Stromal cell of bone marrow (primary cell): ENCODE measurements at places on chromosomes 3 and 15.

DNA sequence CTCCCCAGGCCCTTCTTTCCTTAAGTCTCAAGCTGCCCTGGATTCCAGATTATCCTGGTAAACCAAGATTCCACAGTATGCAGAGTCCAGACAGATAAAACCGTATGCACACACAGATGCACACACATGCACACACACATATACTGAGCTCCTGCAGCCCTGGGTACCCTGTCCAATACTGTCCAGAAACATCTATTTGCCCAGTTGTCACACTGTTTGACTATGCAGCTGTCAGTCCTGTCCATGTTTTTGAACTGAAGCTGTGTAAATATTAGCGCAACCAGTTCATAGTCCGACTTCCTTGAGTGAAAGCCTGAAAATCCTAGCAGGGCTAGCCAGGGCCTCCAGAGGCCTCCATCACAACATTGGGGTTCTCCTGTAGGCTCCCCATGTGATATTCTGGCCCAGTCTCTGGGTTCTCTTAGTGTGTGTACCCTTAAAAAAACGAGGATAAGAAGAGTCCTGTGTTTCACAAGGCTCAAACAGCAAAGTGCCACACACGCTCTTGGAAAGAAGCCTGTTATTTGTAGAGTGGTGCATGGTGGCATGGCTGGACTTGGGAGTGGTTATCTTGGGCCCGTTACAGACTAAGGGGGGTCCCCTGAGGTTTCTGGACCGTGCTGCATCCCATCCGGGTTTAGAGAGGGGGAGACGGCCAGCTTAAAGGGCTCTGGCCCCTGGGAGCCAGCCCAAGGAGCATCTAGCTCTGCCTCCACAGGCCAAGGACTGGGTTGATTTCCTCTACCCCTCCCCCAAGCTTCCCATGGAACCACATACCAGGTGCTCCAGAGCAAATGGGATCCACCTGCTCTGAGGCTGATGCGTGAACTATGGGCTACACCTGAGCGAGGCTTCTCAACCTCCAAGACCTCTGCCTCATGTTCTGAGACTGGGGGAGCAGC is 108.3 kb downstream of the IQSEC1 start:
- DNase-seq = no peak

- no peak for DNase-seq
Observed at GRCh38 chr3:127706312-127706711, 33.6 kb downstream of the ABTB1 start.

DNA sequence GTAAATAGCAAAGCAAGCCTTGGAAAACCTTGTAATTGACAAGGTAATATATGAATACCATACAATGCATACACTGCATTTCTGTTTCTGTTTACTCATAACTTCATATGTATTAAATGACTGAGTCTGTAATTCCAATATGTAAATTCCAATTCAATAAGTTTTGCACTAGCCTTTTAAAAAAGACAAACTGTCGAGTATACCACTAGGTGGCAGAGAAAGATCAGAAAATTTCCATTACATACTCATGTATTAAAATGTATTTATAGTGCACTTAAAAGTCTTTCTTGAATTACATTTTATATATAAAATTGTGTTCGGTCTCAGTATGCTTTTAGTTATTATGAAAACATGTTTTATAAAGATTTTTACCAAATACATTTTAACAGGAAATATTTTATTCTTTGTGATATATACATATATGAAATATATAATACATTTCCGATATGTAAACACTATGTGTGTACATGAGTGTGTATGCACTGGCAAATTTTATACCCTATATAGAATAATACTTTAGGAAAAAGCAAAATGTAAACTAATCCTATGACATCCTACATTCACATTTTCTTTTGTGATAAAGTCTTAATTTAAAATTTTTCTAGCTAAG is 216.8 kb downstream of the VGLL3 start:
- peak; percentile 28 for DNase-seq

DNA sequence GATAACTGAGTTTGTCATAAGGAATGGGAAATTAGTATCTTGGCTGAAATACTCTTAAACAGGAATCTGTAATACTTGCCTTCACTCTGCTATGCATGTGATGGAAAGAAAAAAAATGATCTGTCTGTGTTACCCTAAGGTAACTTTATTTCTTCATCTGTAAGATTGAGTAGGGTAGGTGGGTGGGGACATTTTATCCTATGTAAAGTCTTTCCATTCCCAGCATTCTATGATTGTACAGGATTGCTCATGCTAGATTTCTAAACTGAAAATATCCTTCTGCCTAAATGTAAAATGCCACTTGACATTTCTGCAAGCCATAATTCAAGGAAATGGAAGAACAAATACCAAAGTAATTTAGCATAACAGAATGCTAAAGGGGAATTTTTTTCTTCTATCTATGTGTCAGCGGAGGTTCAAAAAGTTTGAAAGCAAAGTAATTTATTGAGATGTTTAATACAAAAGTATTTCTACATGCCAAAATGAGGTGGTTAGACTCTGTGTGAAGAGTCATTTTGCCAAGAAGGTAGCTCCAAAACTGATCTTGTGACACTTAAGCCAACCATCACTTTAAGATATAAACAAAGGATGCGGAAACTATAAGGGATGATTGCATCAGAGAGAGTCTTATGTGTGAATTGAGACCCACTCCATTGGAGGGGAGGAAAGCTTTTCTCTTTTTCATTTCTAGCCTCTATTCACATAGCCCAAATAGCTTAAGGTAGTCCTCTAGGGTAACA is 46.6 kb upstream of the SERPINI2 start:
- DNase-seq = no peak

DNA sequence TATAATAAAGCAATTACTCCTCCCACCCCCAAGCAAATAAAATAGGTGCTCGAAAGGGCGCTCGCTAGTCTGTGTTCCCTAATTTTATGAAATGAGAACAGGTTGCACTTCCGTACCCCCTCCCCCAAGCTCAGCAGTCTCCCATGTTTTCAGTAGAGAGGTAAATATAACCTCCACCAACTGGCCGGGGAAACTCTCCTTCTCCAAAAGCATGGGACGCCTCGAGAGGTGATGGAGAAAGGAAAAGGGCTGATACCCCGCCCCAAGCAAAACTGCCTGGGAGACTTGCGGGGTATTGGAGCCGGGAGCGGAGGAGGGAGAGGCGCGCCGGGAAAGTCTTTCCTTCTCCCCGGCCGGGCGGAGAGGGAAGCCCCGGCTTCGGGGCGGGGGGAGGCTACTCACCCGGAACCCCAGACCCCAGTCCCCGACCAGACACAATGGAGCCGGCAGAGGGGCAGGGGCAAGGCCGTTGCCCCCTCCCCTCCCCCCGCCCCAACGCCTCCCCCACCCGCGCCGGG is 605 bp downstream of the DCUN1D1 start:
- DNase-seq = no peak

DNA sequence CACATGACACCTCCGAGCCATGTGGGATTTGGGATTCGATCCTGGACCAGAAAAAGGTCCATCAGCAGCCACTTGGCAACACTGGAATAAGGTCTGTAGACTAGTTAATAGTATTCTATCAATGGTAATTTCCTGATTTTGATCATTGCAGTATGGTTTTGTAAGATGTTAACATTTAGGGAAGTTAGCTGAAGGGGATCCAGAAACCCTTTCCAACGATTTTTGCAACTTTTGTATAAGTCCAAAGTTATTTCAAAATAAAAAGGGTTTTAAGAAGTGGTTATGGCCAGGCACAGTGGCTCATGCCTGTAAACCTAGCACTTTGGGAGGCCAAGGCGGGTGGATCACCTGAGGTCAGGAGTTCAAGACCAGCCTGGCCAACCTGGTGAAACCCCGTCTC is 10.2 kb downstream of the BDH1 start:
- no peak for DNase-seq

DNA sequence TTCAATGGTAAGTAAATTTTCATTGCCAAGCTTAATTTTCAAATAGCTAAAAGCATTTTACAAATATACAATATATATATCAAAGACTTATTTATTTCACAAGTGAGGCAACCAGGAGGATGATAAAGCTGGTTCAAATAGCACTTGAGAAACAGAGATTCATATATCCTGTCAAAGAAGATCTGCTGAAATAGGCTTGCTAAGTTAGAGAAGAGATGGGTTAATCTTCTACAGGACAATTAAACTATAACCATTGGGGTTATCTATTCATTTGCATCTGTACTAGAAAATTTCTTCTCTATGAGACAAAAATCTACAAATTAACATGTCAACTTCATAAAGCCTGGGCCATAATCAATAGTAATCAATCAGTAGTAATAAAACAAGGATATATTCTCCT is 637.7 kb upstream of the UBE2E2 start:
- no peak for DNase-seq

DNA sequence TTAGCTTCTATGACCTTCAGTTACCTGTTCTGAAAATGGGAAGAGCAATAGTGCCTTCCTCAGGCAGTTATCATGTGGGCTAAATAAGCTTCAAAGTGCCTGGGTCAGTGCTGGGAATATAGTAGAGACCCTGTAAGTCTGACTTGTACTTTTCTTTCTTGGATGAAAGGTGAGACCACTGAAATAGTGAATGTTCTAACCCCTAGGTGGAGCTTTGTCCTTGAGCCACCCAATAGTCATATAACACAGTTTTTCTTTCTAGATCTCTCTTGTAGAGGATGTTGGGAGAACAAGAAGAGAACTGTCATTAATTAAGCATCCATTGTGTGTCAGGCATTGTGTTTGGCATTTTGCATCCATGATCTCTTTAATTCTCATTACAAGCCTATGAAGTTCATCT is 13.0 kb upstream of the BFSP2 start:
- no peak for DNase-seq

DNA sequence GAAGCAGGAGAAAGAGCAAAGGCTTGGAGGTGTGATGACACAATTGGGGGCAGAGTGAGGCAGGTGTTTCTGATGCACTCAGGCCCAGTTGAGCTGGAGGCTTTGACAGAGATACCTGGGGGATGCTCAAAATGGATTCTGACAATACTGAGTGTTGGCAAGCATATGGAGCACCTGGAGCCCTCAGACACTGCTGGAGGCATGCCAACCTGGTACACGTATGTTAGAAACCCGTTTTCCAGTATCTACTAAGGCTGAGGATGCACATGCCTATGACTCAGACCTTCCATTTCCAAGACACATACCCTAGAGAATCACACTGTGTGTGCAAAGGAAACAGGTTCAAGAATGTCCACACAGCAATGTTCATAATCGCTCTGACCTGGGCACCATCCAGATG is 58.7 kb downstream of the WNT7A start:
- DNase-seq = no peak

- no peak for DNase-seq
Observed at GRCh38 chr15:85625856-85626255, 168.9 kb downstream of the KLHL25 start.

DNA sequence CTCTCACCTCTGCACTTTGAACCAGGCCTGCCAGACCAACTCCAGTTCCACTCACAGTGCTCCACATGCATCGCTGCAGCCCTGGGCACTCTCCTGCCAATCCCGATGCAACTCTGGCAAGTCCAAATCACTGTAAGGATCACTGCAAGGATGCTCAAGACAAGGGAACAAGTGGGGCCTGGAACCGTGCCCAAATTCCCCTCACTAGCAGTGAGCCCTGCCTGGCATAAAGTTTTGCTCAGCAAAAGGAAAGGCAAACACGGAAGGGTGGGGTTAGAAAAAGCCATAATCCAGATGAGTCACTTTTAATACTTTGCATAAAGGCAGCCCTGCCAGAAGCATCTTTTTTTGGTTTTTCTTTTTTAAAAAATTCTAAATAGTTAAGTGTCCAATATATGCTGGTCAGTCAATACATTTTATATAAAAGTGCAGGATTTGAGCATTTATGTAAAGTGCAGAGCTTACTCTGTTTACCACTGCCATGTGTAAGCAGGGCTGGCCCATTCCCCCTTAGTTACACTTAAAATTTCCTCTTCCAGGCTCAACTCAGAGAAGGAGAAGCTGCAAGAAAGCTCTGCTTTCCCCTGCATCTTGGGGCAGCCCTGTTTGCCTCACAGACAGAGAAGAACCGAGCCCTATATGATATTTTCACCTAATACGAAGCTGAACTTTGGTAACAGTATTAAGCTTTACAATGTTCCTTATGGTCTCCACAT is 102.2 kb downstream of the CD47 start:
- DNase-seq = no peak

GRCh38 chr3:33194303-33194702 is 24.3 kb downstream of the SUSD5 start:
- DNase-seq = no peak

DNA sequence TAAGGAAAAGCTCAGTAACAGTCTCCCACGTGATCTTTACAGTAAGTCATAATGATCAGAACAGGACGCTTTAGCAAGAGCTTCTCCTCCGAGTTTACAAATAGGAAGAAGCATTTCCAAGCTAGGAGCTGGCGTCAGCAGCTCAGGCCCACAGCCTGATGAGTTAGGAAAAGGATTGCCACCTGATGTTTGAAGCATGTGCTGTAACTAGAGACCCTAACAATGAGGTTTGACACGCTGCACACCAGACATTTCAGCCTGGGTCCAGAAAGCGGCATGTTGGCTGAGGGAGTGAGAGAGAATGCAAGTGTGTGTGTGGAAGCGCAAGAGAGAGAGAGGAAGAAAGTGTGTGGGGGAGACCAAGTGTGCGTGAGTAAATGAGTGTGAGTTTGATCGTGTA is 47.3 kb downstream of the TLE3 start:
- DNase-seq = no peak

DNA sequence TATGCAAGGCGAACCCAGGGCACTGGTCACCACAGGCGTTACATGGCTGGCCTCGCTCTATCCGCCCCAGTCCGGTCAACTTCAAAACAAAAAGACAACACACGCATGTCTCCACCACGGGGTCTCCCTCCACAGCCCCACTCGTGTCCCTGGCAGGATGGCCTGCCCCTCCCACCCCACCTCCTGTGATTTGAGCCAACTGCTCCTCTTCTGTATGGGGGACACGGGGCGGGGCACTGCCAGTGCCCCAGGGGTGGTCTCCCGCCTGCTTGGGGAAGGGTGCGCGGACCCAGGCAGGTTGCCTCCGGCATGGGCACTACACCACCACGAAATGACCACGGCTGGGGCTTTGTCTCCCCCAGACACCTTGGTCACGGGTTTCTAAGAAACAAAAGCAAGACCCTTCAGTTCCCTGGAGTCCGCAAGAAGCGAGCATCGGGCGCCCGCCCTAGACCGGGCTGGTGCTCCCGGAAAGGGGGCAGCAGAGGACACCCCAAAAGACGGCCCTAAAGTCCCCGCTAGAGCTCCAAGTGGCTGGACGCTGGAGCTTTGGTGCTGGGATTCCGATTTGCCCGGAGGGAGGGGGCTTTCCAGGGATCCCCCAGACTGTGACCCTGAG is 219.3 kb upstream of the PRICKLE2 start:
- DNase-seq = no peak

DNA sequence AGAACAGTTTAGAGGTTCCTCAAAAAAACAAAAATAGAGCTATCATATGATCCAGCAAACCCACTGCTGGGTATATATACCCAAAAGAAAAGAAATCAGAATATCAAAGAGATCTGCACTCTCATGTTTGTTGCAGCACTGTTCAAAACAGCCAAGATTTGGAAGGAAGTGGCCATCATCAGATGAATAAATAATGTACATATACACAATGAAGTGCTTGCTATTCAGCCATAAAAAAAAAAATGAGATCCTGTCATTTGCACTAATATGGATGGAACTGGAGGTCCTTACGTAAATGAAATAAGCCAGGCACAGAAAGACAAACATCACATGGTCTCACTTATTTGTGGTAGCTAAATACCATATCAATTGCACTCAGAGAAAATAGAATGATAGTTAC is 58.4 kb downstream of the SCAPER start:
- no peak for DNase-seq

- DNase-seq = no peak
Observed at GRCh38 chr3:166005126-166005525, 167.9 kb upstream of the BCHE start.
